MG63 (cell line): ENCODE measurements at places on chromosomes 5 and 9. TPM values are rescaled to one million over a fixed set of nuclear protein-coding genes. Genes with fewer than 3 reads are reported as not detected.

DNA sequence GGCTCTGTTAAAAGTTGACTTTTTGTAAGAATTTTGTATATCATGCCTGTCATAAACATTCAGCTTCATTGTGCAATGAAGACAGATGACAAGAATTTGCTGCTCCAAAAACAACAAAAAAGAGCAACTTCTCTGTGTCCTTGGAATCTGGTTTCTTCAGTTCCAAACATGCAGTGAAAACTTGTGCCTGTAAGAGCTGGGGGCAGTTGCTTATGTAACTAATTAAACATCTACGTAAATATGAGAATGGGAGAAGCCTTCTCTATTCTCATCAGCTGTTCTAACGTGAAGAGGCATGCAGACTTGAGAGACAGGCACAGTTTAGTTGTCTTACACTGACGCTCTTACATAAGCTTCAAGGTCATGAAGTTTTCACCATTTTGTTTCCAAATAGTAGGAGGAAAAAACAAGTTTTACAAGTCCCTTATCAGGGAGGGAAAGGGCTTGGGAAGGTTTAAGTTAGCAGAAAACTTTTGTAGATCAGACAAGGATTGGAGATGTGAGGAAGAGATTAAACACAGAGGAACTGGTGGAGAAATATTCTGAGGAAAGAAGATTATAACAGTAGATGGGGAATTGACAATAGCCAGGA, 170.4 kb downstream of the RFK start:
- no peak for DNase-seq

Gene PCDHGC5
- total RNA-seq, result 0.46 TPM in 1 of 2 replicates, not detected in the other

DNA sequence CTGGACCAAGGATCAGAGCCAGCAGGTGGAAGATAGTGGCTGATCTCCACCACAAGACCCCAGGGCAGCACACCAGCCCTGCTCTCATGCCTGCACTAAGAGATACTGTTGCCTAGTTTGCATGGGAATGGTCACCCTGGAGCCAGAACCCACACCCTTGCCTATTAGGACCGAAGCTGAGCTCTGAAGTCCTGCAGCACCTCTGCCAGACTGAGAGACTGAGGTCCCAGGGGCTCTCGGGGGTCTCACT, 11.3 kb downstream of the ACSL6 start:
- DNase-seq, result no peak

GRCh38 chr9:86674487-86674886, 272.8 kb downstream of the GAS1 start:
- DNase-seq, result no peak

- no peak for DNase-seq
These were observed 4.4 kb downstream of the GPR107 start for GRCh38 chr9:130058154-130058553.
